Activated CD4-positive, alpha-beta memory T cell treated with anti-CD3 and anti-CD28 coated beads, Interleukin-2, amount 10 ng/mL, durations not matched to agents 7 days and 5 days (primary cell): ENCODE measurements at places on chromosomes 6 and 20.

GRCh38 chr20:8299921-8300320 is 167.9 kb downstream of the PLCB1 start:
- no peaks in the 10 kb centered on the region for H3K36me3 ChIP-seq
- no peak overlapping the region for H3K27ac ChIP-seq

DNA sequence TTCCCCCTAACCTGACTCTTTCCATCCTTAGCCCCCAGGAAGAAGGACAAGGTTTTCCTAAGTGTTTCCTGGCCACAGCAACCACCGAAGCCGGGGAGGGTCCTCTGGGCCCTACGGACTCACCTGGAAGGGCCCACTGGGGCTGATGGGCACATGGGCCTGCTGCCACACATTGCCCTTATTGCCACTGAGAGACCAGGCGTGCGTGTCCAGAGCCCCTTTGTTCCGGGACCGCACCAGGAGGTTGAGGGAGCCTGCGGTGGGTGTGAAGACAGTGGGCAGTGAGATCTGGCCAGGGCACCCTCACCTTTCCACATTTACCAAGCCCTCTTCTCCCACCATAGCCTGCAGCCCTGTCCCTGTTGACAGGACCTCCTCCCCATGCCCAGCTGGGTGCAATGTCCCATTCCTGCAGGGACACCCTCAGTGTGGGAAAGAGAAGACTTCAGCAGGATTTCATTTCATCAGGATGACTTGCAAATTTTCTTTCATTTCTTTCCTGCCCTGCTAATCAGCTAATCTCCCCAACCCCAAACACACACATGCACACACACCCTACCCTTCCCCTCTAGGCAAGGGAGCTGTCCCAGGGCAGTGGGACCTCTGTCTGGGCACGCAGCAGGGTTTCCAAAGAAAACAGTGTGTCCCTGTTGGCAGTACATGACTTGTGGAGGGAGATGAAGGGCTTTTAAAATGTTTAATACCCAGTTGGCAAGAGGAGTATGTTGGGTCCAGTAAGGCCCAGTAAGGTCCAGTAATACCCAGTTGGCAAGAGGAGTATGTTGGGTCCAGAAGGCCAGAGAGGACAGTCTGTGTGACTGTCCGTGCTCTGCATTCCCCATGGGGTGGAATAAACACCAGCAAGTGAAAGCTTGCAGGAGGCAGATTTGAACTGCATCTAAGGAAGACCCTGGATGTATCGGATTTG is 59.0 kb downstream of the MDGA1 start:
- no peaks in the 10 kb centered on the region for H3K27me3 ChIP-seq
- DNase-seq = no peak
- peaks cover 28% of the 10 kb centered on the region for H3K36me3 ChIP-seq
- peaks cover 20% of the 10 kb centered on the region for H3K4me1 ChIP-seq
- no peak overlapping the region for H3K27ac ChIP-seq

GRCh38 chr6:100460650-100461204 is 4.0 kb downstream of the SIM1 start:
- peaks cover 77% of the 10 kb centered on the region for H3K27me3 ChIP-seq
- peaks cover 42% of the 10 kb centered on the region for H3K36me3 ChIP-seq
- no peak overlapping the region for H3K4me3 ChIP-seq
- H3K27ac ChIP-seq = no peak overlapping the region

- no peak for DNase-seq
- peaks cover 56% of the 10 kb centered on the region for H3K27me3 ChIP-seq
- H3K27ac ChIP-seq = no peak overlapping the region
- H3K4me3 ChIP-seq = no peak overlapping the region
Observed at GRCh38 chr20:3729811-3730540, 2.5 kb upstream of the HSPA12B start.

DNA sequence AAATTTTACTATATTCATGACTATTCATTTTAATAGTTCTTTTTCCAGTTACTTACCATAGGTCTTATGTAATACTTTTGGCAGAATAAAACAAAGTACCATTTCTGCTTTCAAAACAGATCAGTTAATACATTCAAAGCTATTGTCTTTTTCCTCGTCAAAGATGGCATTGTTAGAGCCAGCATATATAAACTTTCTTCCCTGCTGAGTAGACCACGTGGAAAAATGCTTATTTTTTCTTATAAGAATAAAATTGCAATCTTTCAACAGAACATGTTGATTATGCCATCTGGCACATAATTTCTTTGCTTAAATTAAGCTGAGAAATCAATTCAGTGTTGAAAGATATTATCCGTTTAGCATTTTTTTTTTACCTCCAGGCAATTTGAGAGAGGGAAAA is 34.9 kb upstream of the EXOC2 start:
- no peaks in the 10 kb centered on the region for H3K36me3 ChIP-seq
- peaks cover under 1% of the 10 kb centered on the region for H3K4me1 ChIP-seq
- DNase-seq = no peak
- H3K27ac ChIP-seq = no peak overlapping the region
- H3K27me3 ChIP-seq = peaks cover 31% of the 10 kb centered on the region
- H3K4me3 ChIP-seq = no peak overlapping the region

DNA sequence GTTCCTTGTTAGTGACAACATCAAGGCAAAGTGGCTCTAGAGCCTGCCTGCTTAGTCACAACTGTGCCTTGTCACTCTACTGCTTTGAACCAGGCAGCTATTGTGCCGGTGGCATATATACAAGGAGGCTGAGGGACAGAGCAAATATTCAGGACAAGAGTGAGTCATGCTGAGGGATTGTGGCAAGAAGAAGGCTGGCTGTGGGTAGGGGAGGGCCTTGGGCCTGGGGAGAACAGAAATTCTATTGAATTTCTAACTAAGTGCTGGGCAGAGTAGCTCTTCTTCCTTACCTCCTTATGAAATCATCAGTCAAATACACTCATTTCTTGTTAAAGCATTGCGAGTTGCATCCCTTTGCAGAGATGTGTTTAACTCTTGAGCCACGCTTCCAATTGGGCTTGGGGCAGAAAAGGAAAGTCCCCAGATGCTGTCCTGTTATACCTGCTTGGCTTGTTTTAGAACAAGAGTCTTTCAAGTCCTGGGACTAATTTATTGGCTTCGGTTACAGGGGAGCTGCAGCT is 59.7 kb downstream of the PFDN4 start:
- H3K4me1 ChIP-seq = no peaks in the 10 kb centered on the region
- DNase-seq = no peak
- no peak overlapping the region for H3K4me3 ChIP-seq

GRCh38 chr20:63889241-63890200 is 5.4 kb upstream of the DNAJC5 start:
- H3K4me1 ChIP-seq = peaks cover 12% of the 10 kb centered on the region
- H3K4me3 ChIP-seq = no peak overlapping the region
- no peak for DNase-seq
- peaks cover 29% of the 10 kb centered on the region for H3K36me3 ChIP-seq
- no peak overlapping the region for H3K27ac ChIP-seq
- H3K27me3 ChIP-seq = no peaks in the 10 kb centered on the region
